Nucleus accumbens (tissue), 56 donors: ENCODE measurements at places on chromosomes 1 and 21.

- no peak for DNase-seq
Measured at GRCh38 chr1:56505792-56506743, 73.3 kb downstream of the PLPP3 start.

DNA sequence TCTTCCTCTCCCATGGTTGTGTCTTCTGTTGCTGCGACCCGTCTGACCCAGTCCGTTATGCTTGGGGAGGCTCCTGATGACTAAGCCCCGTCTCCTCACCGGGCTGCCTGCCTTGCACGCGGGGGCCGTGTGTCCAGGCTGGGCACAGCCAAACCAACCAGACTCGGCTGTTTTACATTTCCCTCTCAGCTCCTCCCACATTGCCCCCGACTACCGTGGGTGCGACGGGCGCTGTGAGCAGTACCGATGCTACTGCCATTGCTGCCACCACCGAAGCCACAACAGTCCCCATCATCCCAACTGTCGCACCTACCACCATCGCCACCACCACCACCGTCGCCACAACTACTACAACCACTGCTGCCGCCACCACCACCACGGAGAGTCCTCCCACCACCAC is 46.0 kb upstream of the CNTN2 start:
- no peak for DNase-seq

DNA sequence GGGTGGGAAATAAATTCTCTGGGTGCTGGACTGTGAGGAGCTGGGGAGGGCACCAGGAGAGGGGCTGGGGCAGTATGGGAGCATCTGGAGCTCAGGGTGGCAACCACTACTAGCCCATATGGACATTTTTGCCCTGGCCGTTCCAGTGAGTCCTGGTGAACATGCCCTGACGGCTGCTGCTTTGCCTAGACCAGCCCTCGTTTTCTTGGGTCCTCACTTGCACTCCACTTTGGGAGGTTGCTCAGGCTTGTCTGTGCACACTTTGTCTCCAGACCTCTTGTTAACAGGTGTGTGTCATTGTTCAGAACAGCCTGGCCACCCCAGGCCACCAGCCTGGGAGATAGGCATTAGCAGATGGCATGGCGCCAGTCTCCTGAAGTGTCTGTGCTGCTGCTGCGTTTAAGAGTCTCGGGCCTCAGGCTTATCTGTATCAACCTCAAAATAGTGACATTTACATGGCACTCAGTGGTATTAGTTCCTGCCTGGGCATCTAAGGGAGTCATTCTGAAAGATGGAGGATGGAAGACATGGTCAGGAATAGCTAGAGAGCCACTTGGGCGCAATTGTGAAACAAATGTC is 190.5 kb downstream of the PTPRU start:
- no peak for DNase-seq

GRCh38 chr1:208088319-208088718 is 155.9 kb downstream of the PLXNA2 start:
- no peak for DNase-seq

DNA sequence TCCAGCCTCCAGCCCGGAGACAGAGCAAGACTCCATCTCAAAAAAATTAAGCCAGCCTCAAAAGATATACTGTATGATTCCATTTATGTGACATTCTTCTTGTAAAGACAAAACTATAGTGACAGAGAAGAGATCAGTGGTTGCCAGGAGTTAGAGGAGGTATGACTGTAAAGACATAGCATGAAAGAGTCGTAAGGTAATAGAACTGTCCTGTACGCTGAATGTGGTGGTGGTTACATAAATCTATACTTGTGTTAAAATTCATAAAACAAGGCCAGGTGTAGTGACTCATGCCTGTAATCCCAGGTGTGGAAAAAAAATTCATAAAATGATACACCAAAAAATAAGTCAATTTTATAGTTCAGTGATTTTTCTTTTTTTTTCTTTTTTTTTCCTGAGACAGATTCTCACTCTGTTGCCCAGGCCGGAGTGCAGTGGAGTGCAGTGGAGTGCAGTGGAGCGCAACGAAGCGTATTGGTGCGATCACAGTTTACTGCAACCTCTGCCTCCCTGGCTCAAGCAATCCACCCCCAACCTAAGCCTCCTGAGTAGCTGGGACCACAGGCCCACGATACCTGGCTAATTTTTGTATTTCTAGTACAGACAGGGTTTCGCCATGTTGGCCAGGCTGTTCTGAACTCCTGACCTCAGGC is 84.9 kb upstream of the CXADR start:
- DNase-seq, result no peak

- DNase-seq, result no peak
Measured at GRCh38 chr1:229365569-229365968, 22.7 kb upstream of the CCSAP start.

DNA sequence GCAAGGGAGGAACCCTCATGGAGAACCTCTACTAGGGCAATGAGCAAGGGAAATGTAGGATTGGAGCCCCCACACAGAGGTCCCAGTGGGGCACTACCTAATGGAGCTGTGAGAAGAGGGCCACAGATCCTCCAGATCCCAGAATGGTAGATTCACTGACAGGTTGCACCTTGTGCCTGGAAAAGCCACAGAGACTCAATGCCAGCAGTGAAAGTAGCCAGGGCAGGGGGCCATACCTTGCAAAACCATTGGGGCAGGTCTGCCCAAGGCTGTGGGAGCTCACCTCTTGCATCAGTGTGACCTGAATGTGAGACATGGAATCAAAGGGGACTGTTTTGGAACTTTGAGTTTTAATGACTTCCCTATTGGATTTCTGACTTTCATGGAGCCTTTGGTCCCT is 17.9 kb downstream of the CFH start:
- DNase-seq, result no peak

- no peak for DNase-seq
Measured at GRCh38 chr21:16406355-16406754, 676.6 kb downstream of the USP25 start.

GRCh38 chr1:116997636-116998035 is 3.9 kb upstream of the CD101 start:
- no peak for DNase-seq

- DNase-seq, result no peak
Measured at GRCh38 chr1:115764541-115764940, 4.0 kb downstream of the CASQ2 start.

GRCh38 chr1:17919525-17920439 is 164.6 kb downstream of the ACTL8 start:
- no peak for DNase-seq

GRCh38 chr1:244445320-244446181 is 6.2 kb downstream of the ADSS2 start:
- no peak for DNase-seq
